ENCODE measurements at places on chromosomes 6 and 20.

- DNase-seq, result no peak
Measured at GRCh38 chr20:21518292-21518991, 4.6 kb upstream of the NKX2-2 start.

- no peak for DNase-seq
Measured at GRCh38 chr6:126907996-126908395, 210.5 kb upstream of the RSPO3 start.

DNA sequence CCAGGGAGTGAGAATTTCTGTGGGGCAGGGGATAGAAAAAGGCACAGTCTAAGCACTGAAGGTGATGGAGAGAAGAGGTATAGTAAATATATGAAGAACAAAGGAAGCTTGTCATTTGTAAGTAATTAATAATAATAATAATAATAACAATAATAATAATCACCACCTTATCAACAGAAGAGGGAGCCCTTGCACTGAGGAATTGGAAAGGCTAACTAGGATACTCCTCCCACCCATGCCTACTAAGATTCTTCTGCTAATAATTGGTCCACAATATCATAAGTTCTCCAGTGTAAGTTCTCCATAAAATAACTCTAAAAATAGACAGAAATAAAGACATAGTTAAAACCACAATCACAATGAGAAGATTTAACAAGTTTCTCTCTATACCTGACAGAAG is 912 bp upstream of the OR12D3 start:
- no peak for DNase-seq

DNA sequence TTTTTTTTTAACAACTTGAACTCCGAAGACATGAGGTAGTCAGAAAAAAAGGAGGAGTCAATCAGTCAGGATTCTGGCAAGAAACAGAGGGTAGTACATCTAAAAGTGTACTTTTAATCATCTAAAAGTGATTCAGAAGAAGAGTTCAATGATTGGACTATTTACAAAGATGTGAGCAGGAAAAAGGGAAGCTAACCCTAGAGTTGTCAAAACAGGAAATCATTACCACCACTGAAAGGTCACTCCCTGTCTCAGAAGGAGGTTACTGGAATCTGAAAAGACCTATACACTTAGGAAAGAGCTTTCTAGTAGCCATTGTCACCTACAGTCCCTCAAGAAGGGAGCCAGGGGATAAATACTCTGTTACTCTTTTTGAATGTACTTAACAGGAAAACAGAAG is 16.7 kb upstream of the LMBRD1 start:
- no peak for DNase-seq

GRCh38 chr20:59122566-59122919 is 41.1 kb upstream of the ZNF831 start:
- DNase-seq, result no peak

DNA sequence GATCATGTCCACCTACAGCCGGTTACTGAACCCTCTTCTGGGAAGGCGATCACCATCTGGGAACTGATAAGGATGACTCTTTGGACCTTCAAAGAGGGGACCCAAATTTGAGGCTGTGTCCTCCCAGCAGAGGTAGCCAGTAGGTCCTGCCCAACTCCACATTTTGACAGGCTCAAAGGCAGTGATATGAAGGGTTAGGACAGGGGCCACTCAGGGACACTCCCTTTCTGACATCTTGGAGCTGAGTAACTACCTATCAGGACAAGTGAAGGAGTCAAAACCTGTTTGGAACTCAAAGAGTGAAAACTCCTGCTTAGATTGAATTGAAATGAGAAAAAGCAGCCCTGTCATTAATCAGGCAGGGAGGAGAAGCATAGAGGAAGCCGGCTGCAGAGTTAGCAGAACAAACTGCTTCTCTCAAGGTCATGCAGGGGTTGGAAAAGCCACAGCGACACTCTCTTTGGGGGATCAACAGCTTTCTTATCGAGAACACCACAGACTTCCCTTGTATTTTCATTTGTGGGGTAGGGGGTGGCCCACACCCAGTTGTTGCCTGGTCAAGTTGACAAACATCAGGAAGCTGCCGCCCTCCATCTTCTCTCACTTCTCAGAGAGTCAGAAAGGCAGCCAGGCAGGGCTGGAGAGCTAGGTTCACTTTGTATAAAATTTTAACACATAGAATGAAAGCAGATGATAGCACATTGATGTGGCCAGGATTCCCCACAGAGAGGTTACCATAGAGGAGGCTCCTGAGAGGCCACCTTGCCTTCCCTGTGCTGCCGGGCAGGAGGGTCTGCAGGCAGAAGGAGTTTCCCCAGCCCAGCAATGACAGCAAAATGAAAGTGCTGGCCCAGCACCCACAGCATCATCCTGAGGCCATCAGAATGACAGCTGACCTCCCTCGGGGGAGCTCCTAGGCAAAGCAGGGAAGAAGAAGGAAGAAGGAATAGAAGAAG is 47.6 kb downstream of the AGPAT4 start:
- no peak for DNase-seq

- no peak for DNase-seq
Measured at GRCh38 chr6:64838726-64839125, 868.3 kb downstream of the EYS start.

DNA sequence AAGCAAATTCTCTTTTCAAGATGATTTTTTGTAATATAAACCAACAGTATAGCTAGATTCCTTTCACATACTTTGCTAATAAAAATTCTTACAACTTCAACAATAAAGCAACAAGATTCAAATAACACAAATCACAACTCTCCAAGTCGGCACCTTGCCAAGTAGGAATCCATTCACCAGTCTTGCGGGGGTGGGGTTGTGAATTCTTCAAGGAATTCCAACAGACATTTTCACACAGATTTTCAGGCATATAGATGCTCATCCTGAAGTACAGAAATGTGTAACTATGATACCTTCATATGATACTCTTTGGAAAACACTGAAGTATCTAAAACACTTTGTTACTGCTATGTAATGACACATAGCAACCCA is 36.5 kb downstream of the SCML4 start:
- DNase-seq, result no peak

DNA sequence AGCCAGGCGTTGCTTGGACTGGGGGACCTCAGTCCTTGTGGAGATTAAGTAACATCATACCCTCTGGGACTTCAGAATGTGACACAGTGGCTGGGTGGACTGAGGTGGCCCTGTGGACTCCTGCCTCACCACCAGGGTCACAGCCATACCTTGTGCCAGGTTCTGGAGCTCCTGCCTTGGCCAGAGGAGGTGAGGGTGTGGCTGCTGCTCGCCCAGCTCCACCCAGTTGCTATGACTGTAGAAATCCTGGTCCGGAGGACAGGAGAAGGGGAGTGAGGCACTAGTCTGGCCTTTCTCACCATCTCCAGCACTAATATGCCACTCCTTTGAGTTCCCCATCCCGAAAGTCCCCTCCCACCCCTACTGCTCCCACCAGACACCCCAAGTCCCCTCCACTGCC is 1.9 kb downstream of the VWA7 start:
- no peak for DNase-seq

DNA sequence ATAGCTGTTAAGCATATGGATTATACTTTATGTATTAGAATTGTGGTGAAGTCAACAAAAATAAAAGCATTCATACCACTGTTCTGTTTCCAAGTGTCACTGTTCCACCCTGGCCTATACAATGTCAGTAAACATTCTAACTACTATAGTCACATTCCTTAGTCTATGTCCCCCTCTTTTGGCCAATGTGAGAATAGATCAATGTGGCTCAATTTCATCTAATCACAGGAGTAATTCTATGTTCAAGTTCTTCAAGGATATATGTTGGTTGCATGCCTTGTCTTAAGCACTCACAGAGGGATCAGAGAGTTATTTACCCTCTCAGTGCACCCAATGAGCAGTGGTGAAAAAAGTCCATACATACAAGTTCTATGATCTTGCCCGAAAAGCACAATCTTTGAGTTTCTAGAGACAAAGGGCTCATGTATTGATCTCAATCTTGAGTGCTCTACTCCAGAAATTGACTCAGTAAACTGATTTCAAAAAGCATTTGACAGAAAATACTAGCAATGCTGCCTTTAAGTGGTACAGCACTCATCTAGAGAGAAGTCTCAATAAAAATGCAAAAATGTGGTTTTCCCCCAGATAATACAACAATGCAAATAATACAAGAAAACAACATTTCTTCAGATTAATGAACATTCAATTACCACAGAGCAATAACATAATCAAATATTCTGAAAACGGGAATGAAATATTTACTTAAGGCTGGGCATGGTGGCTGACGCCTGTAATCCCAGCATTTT is 16.5 kb downstream of the SMLR1 start:
- DNase-seq, result peak; percentile 54

GRCh38 chr20:57503035-57503658 is 21.8 kb downstream of the CTCFL start:
- DNase-seq, result no peak

DNA sequence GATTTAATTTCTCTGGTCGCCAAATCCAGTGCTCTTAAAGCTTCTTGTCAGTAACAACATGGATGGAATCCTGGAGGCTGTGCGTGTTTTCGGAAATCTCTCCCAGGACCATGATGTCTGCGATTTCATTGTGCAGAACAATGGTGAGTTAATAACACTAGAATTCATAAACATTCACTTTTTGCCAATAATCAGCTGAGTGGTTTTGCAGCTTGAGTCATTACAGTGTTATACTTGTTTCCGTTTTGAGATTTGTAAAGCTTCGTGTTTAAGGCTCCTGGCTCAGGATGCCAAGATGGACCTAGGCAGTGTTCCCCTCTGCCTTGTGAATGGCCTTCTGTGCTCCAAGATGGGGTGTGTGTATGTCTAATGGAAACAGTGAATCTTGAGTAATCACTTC is 113.8 kb downstream of the ARMC2 start:
- peak; percentile 55 for DNase-seq

- DNase-seq, result no peak
Measured at GRCh38 chr6:149473080-149474052, 11.4 kb downstream of the ZC3H12D start.

DNA sequence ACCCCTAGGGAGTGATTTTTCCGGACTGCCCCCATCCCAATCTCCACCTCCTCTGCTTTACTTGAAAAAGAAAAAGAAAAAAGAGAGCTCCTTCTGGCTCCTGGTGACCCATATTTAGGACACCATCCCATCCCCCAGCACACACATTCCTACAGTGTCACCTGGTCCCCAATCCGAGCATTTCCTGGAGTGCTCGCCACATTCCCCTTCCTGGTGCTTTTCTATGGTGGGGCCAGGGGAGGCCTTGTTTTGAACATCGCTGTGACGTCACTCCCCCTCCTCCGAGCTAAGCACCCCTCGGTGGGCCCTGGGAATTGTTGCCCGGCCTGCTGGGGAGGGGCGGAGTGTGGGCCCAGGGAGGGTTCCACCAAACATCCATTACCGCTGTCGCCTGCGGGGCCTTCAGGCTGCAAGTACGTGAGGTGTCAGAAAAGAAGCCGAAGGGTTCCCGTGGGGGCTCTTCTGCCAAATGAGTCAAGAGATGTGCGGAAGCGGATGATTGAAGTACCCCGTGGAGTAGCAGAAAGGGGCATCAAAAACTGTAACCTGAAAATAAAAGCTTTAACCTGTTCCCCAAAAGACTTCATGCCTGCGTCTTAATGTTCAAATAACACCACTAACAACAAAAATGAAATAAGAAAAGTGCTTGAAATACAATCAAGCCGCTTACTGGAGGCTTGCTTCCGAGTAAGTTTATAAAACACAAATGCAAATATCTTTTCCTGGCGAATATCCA is 2.8 kb upstream of the FOXC1 start:
- DNase-seq, result no peak

DNA sequence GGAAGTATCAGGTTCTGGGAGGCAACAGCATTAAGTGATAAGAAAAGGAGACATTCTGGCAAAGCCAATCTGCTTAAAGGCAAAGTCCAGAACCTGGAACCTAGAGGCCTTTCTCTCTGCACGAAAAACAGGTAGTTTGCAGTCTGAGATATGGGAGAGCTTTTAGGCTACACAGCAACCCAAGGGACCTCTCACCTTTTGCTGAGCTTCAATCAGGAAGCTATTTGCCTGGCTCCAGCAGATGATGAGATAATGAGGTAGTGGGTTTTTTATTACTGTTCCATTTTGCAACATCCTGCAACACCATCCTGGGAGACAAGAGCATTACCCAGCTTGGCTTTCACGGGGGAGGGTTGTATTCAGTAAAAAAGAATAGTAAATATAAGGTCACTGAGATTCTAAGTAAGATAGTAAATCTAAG is 143.1 kb downstream of the ADGRG6 start:
- no peak for DNase-seq

DNA sequence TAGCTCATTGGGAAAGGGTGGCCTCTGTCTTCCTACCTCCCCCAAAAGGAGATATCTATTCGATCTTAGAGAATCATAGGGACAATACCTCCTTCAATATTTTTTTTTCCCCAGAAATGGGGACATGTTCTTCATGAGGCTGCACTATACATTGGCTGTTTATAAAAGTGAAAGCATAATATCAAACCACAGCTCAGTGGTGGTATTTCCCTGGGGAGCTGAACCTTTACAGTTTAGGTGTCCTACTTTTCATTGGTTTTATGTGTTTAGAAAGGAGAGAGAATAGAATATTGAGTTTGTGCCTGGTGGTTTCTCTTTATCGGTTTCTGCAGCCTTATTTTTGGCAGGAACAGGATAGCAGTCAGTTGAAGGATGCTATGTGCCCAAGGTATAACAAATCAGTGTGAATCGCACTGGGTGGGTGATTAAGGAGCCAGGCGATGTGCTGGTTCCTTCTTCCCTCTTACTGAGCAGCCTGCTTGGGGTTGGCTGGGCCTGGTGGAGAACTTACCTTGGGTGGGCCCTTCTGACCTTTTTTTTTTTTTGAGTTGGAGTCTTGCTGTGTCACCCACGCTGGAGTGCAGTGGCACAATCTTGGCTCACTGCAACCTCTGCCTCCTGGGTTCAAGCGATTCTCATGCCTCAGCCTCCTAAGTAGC is 25.2 kb downstream of the UST start:
- no peak for DNase-seq

GRCh38 chr6:94099072-94099471 is 679.7 kb upstream of the EPHA7 start:
- DNase-seq, result no peak

GRCh38 chr6:35691027-35691824 is 2.5 kb upstream of the FKBP5 start:
- no peak for DNase-seq

DNA sequence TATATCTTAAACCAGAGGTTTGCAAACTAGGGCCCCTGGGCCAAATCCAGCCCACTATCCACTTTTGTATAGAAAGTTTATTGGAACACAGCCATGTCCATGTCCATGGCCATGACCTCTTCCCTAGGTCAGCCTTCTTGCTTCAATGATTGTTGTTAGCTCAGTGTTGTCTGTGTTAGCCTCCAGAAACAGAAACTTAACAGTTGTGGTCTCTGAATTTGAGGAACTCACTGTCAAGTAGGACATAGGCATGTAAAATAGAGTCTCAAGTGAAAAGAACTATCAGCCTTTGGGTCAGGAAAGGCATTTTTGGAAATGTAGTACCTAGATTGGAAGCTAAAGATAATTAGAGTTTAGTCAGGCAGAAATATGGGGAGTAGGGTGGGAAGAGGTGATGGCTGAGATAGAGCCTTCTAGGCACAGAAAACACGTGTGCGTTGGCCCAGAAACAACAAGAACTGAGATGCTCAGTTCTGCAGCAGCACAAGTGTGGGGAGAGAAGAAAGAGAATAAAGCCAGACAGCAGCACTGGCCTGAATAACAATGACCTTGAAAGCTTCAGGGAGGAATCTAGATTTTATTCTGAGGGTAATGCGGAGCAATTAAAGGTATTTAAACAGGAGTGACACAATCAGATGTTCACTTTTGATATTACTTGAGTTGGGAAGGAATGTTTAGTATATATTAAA is 87.0 kb upstream of the OLIG3 start:
- DNase-seq, result no peak

Measured in HFFc6 (cell line).